ENCODE measurements at places on chromosomes 7 and 10. TPM values are rescaled to one million over a fixed set of nuclear protein-coding genes. Genes with fewer than 3 reads are reported as not detected.

RTKN2 gene
- total RNA-seq: 9.5 TPM

CUEDC2 gene
- 64.7 TPM for total RNA-seq

DNA sequence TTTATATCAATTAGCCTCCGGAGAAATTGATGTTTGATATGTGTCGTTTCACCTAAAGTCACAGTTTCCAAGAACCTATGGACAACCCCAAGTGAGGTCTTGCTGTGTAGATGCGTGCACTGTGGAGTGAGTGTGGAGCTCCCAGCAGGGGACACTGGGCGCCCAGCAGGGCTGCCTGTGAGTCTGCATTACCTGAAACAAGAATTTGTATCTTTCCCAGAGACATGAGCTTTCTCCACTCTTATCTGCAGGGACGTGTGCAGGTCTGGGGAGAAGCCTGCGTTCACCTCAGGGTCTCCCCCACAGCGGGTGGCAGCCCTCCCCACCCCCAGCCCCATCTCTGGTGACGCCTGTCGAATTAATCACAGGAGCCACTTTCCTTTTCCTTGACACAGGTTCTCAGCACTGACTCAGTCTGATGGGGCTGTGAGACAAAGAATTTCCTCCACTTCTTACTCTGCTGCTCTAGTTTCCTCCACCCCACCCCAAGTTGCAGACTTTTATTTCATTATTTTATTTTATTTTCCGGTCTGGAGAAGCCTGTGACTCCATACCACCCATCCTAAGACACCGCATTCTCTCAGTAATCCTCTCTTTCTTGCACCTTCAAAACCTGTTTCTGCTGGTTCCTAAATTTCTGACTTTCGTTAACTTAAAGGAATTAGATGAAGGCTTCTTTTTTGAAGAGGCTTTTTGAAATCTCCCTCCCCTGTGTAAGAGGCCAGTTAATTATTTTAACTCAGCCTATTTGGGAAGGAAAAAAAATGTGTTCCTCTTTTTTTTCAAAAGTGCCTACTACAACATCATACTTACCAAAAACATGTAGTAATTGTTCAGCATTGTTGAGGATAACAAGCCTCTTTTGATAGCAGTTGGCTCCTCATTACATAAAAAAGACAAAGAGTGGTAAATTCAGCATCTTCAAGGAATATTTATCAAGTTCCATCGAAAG is 17.0 kb upstream of the INSIG1 start:
- no peak for DNase-seq

DNA sequence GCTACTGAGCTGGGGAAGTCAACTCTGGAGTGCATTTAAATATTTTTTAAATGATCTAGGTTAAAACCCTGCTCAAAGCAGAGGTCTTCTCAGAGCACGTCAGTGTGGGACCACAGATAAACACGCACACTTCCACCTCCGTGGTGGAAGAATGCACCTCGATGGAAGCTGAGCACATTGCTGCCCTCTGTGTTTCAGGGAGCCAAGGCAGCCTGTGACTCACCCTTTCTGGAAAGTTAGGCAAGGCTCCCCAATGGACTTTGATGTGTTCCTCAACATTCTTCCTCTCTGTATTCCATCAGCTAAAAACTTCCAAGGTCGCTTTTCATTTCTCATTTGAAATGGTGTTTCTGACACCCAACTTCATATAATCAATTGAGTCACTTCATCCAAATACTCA is 170.8 kb upstream of the KMT2E start:
- DNase-seq: no peak

DNA sequence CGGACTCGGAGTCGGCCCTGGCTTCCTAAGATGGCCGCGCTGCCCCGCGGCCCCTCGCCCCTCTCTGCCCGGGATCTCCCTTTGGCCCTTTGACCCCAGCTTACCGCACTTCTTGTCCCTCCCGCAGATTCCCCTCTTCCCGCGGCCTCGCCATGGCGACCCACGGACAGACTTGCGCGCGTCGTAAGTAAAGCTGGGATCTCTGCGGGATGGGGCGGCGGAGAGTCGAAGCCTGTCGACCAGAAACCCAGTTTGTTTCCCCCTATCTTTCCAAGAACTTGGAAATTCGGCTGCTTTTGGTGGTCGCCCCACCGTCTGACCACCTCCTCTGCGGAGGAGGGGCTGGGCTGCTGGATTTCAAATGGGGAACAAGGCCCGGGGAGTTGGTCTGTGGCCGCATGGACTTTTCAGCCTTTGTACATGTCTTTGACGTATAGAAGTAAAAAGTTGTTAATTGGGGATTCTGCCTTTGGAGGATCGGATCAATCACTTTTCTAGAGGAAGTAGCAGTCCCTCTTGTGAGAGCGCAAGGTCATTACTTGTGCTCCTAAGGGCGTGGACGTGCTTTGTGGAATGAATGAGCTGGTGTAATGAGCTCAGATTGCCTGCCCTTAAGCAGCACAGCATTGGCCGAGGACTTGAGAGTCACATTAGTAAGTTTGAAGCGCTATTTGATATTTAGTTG is 553 bp downstream of the VDAC2 start:
- no peak for DNase-seq
